Activated CD4-positive, alpha-beta T cell treated with anti-CD3 and anti-CD28 coated beads, Interleukin-2, amount 10 ng/mL, durations not matched to agents 7 days and 5 days (primary cell): ENCODE measurements at places on chromosomes 6 and 20.

DNA sequence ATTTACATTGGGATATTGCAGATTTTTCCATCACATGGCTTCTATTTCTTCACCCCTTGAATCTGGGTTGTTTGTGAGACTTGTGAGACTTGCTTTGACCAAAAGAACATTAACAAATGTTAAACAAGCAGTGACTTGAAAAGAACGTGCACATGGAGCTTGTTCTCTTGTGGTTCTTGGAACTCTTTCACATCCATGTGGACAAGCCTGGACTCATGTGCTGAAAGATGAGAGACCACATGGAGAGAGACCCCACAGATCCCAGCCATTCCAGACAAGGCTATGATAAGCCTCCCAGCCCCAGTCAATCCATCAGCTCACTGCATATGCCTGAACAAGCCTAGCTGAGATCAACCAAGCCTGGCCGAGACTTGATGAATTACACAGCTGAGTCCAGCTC is 1365.7 kb upstream of the GJE1 start:
- H3K36me3 ChIP-seq = no peaks in the 10 kb centered on the region
- H3K27ac ChIP-seq = no peak overlapping the region
- DNase-seq = no peak

- H3K4me1 ChIP-seq = no peaks in the 10 kb centered on the region
- no peak overlapping the region for H3K27ac ChIP-seq
Observed at GRCh38 chr6:157047951-157048350, 270.8 kb downstream of the ARID1B start.

DNA sequence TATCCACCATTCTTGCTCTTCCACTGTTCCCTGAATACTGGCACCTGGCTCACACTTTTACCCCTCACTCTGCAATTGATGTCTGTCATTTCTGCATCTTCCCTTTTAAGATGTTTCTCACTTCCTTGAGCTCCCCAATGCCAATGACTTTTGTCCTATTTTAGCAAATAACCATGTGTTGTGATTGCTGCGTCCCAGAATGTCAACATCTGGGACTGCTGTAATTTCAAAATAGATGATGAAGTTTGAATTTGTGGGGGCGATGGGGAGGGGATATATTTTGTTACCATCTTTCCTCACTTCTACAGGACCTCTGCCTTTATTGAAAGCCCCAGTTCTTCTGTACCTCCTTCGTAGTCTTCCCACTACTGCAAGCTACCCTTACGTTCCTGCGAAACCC is 40.0 kb upstream of the ADGRF5 start:
- H3K36me3 ChIP-seq = no peaks in the 10 kb centered on the region
- no peak overlapping the region for H3K4me3 ChIP-seq
- DNase-seq = no peak
- no peak overlapping the region for H3K27ac ChIP-seq
- no peaks in the 10 kb centered on the region for H3K27me3 ChIP-seq
- no peaks in the 10 kb centered on the region for H3K4me1 ChIP-seq

DNA sequence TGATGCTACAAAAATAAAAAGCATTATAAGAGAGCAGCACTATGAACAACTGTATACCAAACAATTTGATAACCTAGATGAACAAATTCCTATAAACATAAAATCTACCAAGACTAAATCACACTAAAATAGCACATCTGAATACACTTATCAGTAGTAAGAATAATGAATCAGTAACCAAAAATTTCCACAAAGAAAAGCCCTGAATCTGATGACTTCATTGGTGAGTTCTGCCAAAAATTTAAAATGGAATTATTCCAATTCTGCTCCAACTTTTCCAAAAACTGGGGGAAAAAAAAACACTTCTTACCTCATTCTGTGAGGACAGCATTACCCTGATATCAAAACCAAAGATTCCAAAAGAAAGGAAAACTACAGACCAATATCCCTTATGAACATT is 206.2 kb downstream of the WDR27 start:
- no peaks in the 10 kb centered on the region for H3K4me1 ChIP-seq
- no peak overlapping the region for H3K27ac ChIP-seq
- no peak overlapping the region for H3K4me3 ChIP-seq
- H3K27me3 ChIP-seq = no peaks in the 10 kb centered on the region
- no peaks in the 10 kb centered on the region for H3K36me3 ChIP-seq
- DNase-seq = no peak

GRCh38 chr20:53834062-53834442 is 236.3 kb downstream of the BCAS1 start:
- H3K4me1 ChIP-seq = peaks cover 64% of the 10 kb centered on the region
- no peak overlapping the region for H3K27ac ChIP-seq
- no peak overlapping the region for H3K4me3 ChIP-seq
- H3K27me3 ChIP-seq = no peaks in the 10 kb centered on the region

DNA sequence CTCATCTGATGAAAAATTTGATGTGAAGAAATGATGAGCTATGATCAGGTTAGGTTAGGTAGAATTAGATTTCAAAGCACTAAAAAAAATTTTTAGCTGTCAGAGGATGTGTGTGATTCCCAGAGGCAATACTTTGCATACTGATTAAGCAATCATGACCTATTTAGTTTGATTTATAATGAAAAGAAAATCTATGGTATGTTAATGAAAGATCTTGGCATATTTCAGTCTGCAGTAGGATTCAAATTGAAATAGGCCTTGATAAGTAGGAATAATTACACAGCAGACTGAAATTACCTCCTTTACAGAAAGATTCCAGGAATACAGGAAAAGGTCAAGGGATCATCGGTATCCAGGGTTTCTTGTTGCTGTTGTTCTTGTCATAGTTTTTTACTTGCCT is 69.3 kb downstream of the HDDC2 start:
- no peak overlapping the region for H3K27ac ChIP-seq
- H3K36me3 ChIP-seq = no peaks in the 10 kb centered on the region
- H3K27me3 ChIP-seq = peaks cover 12% of the 10 kb centered on the region
- no peaks in the 10 kb centered on the region for H3K4me1 ChIP-seq
- no peak for DNase-seq
- no peak overlapping the region for H3K4me3 ChIP-seq

DNA sequence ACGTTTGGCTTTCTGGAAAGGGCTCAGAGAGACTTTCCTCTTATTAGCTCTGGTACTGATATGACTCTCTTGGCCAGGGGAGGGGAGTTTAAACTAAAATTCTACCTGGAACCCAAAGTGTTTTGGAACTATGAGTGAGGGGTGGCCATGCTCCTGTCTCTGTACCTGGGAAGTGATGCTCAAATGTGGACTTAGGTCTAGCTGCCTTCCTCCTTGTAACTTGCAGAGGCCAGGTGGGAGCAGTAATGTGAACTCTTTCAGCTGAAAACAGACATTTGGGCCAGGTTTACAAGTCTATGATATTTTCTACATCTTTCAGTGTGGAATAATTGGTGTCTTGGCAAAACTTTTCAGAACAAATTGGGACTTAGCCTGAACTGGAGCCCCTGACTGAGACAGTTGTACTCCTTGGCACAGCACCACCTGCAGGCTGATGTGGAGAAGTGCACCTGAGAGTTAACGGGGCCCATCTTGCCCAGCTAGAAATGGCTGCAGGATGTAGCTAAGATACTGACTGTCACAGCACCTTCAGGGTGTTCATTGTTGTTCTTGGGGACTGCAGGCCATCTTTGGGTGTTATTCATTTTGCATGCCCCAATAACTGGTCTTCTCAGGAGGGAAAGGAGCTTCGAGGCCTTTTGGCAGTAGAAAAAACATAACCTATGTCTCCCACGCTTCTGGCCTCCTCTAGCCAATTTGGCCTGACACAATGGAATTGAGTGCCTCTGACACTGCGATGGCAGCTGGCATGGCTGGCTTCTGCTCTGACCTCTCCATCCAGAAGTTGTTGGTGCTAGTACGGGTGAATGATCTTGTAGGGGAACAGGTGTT is 37.1 kb downstream of the CD109 start:
- peak; percentile 81 for DNase-seq
- no peak overlapping the region for H3K4me3 ChIP-seq
- H3K27me3 ChIP-seq = no peaks in the 10 kb centered on the region
- H3K27ac ChIP-seq = peak overlapping the region; percentile 16

- H3K36me3 ChIP-seq = peaks cover 3% of the 10 kb centered on the region
- no peak overlapping the region for H3K27ac ChIP-seq
- DNase-seq = no peak
- peaks cover 2% of the 10 kb centered on the region for H3K27me3 ChIP-seq
Observed at GRCh38 chr6:1757131-1757530, 147.4 kb downstream of the FOXC1 start.

DNA sequence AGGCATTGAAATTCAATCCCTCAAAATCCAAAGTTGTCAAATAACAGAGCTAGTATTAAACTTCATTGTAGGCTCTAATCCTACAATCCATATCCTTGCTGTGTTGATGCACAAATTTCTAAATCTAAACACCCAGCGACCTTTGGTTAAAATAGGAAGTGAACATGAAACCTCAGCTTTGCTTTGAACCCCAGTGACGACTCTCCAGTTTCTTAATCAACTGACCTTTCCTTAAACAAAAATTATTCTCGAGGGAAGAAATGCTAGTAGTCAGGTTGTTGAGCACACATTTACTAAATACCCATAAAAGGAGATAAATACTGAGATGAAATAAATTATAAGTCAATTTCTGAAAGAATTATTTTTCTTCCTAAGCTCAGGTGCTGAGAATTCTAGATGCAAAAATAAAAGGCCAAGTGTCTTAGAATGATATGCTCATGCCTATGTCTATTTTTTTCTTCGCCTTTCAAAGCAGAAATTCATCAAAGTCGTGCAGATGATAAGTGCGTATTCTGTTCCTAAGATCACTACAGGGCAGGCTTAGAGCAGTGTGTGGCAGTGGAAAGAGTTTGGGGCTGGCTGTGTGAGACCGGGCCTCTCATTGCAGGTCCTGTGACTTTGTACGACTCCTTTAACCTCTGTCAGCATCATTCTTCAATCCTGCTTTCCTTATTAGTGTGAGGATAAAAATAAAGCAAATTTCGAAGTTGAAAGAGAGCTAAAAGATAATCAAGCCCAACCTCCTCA is 208.7 kb downstream of the PRL start:
- H3K27me3 ChIP-seq = peaks cover under 1% of the 10 kb centered on the region
- DNase-seq = no peak
- no peaks in the 10 kb centered on the region for H3K36me3 ChIP-seq
- peaks cover 11% of the 10 kb centered on the region for H3K4me1 ChIP-seq
- H3K4me3 ChIP-seq = no peak overlapping the region
- H3K27ac ChIP-seq = no peak overlapping the region

- H3K27ac ChIP-seq = no peak overlapping the region
- peaks cover 9% of the 10 kb centered on the region for H3K27me3 ChIP-seq
- H3K4me3 ChIP-seq = no peak overlapping the region
- no peaks in the 10 kb centered on the region for H3K4me1 ChIP-seq
- H3K36me3 ChIP-seq = no peaks in the 10 kb centered on the region
- DNase-seq = no peak
Observed at GRCh38 chr20:58054780-58055373, 173.6 kb downstream of the ANKRD60 start.

DNA sequence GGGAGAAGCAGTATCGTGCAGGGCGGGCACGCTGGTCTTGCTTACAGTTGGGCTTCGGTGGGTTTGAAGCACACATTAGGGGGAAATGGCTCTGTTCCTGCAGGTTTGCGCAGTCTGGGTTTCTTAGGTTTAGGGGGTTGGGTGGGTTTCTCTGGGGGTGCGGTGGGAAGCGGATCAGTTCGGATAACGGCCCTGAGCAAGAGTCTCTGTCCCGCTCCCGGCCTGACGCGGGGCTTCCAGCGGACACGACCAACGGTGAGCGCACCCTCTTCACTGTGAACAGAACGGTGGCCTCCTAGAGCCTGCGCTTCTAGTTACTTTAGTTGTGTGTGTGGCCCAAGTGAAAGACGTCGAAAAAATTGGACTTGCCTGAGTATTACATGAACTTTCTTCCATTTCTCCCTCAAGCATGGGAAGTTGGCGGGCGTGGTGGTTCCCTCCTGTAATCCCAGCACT is 635 bp upstream of the ELOVL2 start:
- H3K27me3 ChIP-seq = peaks cover 71% of the 10 kb centered on the region
- no peak overlapping the region for H3K27ac ChIP-seq
- H3K36me3 ChIP-seq = no peaks in the 10 kb centered on the region
- no peak for DNase-seq

DNA sequence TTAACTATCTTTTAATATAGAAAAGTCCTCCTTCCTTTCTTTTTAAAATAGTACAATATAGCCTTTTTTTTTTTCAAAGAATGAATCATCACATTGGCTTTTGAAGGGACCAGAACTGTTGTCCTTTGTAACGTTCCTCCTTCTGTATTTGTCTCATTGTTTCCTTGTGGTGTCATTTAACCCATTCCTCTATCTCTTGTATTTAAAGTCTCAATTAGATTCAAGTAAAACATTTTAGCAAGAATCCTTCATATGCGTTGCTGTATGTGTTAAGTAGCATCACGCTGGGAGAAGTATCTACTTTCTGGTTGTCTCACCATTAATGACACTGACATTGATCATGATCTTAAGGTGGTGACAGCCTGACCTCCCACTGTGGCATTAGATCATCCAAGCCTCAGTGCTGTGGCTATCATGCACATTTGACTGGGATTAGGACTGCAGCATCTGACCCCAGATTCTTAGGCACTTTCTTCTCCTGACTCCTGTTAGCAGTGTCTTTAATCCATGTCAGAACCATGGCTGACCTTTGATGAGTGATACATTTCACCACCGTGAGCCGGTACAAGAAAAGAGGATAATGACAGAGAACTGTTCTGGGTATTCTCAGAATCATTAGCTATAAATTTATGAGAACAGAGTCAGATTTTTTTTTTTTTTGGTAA is 67.5 kb upstream of the TFB1M start:
- no peak overlapping the region for H3K4me3 ChIP-seq
- no peak overlapping the region for H3K27ac ChIP-seq
- H3K36me3 ChIP-seq = no peaks in the 10 kb centered on the region
- no peaks in the 10 kb centered on the region for H3K4me1 ChIP-seq

DNA sequence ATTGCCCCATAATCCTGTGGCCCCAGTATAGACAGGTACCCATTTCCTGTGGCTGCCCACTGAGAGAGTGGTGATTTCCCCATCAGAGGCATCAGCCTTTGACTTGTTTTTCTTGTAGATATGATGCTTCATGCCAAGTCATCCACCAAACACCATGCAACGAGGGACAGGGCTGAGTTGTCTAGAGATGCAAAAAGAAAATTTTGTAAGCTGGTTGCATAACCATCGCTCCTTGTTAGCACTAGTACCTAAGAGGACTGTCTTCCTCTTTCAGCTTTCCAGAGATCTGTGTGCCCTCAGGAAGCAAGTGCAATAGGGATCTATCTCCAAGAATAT is 166.8 kb downstream of the BCAS1 start:
- H3K4me1 ChIP-seq = peaks cover 71% of the 10 kb centered on the region
- H3K36me3 ChIP-seq = no peaks in the 10 kb centered on the region
- peak overlapping the region; percentile 54 for H3K27ac ChIP-seq
- DNase-seq = no peak
- H3K27me3 ChIP-seq = no peaks in the 10 kb centered on the region
- no peak overlapping the region for H3K4me3 ChIP-seq

DNA sequence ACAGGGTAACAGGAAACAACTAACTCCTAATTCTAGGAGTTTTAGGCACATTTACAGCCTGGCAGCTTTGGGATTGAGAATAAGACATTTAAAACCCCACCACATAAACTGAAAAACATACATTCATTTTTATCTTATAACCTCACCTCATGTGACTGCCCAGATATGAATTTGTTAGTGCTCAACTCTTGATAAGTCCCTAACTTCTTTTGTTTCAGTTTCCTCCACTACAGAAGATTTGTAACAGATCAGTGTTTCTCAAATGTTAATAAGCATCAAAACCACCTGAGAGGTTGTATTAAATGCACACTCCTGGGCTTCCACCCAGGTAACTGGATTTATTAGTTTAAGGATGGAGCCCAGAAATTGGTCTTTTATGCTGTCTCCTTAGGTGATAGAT is 190.1 kb upstream of the ARID1B start:
- no peak for DNase-seq
- no peaks in the 10 kb centered on the region for H3K4me1 ChIP-seq
- no peaks in the 10 kb centered on the region for H3K36me3 ChIP-seq
- H3K4me3 ChIP-seq = no peak overlapping the region

GRCh38 chr6:4637691-4638433 is 138.3 kb upstream of the CDYL start:
- no peak overlapping the region for H3K4me3 ChIP-seq
- H3K36me3 ChIP-seq = no peaks in the 10 kb centered on the region
- H3K27me3 ChIP-seq = peaks cover 7% of the 10 kb centered on the region
- H3K27ac ChIP-seq = no peak overlapping the region
- peak; percentile 11 for DNase-seq
